OCI-LY7 (cell line): ENCODE measurements at places on chromosomes 7 and 10. TPM values are rescaled to one million over a fixed set of nuclear protein-coding genes. Genes with fewer than 3 reads are reported as not detected.

Gene OR9A2
- 0.37 and 0.53 TPM in 2 replicates for total RNA-seq

Gene CYP3A7
- total RNA-seq = not detected in 2 replicates

Gene GARIN1A
- total RNA-seq = 0.29 and 0.33 TPM in 2 replicates

Gene FZD8
- total RNA-seq = 3.9 and 4.2 TPM in 2 replicates

GRCh38 chr10:35232527-35232926 lies 103.8 kb upstream of the CCNY start:
- DNase-seq = no peak

- DNase-seq = no peak
Measured at GRCh38 chr7:40808378-40808942, 673.7 kb downstream of the SUGCT start.

GRCh38 chr10:82190432-82191260 lies 315.7 kb downstream of the NRG3 start:
- no peak for DNase-seq

DNA sequence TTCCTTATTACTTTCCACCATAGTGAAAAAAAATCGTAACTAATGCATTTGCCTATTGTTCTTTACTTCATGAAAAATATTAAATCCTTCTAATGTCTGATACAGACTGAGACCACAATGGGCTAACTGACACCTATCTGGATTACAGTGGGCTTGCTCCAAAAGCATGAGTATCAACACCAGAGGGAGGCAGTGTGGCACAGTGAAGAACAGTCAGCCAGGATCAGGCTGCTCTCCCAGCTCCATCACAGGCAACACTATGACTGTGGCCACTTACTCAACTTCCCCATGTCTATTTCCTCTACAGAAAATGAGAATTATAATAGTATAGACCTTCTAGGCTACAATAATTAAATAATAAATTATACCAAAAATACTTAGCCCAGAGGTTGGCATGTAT lies 97.2 kb downstream of the SLC25A13 start:
- no peak for DNase-seq

DNA sequence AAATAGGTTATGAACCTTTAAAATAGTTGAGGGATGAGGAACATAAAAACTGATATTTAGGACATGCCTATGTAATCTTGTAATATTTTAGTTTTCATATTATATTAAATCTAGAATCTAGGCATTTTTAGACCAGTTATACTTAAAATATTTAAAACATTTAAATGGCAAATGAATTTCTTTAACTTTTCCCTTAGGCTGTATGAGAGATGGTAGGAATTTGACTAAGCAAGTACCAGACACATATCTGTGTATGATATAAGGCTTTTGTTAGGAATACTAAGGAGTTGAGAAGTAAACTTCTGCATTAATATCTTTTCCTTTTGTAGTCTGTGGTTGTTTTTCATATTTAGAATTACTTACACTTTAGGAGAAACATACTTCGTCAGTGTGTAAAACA lies 25.1 kb downstream of the SEPTIN7 start:
- no peak for DNase-seq

DNA sequence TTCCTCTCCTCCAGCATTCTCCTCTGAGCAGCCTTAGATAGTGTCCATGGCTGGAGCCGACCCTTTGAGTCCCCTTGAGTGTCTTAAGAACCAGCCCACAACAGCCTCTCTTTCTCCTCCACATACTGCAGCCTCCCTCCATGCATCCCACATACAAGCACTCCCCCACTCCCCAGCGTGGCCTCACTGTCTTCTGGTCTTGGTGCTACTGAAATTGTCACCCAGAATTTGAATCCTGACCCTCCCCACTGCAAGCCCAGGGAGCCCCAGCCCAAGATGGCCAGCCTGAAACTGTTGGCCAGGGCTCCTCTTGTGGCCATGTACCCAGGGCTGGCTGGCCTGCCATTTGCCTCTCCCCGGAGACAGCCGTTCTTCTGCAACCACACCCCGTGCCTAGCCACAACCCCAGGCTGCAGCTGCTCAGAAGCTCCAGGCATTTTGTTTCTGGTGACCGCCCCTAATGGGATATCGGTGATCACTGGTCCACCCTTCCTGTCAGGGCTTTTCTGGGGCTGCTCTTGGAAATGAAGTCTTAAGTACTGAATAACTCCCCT lies 18.8 kb upstream of the SH2D4B start:
- no peak for DNase-seq

DNA sequence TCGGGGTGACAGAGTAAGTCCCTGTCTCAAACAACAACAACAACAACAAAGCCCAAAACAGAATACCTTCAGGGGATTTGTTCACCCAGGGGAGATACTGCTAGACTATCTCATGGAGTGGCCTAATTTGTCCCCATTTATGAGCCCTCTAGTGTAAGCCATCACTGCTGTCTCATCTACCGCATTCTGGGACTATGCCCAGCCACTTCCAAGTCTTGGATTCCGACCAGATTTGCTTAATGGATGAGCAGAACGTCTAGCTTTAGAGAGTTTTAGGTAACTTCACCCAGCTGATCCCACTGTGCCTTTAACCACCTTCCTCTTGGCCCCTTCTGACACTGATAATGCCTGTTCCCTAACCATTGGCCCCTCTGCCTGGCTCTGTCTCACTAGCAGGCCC lies 47.1 kb downstream of the PAPSS2 start:
- DNase-seq = no peak

GRCh38 chr10:117409549-117410305 lies 34.5 kb upstream of the PDZD8 start:
- no peak for DNase-seq

- peak; percentile 8 for DNase-seq
Measured at GRCh38 chr10:11881477-11882417, 58.6 kb downstream of the PROSER2 start.

DNA sequence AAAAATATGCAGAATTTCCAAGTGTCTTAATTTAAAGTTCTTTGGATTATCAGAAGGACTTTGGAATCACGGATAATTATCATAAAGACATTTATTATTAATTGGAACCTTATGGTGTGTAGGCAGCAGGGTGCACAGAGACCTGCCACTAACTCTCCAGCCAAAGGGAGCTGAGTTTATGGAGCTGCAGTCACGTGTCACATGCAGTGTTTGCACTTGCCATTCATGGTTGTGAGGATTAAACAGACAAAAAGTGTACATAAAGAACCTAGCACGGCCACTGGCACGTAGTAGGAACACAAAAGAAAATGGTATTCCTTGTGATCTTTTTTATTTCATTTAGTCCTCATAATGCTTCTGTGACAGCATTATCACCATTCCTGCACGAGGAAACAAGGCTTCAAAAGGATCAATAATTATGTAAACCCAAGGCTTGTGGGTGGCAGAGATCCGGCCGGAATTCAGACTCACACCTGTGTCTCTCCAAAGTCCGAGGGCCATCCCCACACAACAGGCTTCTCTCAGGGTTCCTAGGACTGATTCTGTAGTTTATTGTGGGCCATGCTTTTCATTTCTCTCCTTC lies 143.9 kb upstream of the STK17A start:
- DNase-seq = no peak
